HEK293T (cell line): ENCODE measurements at places on chromosomes 5 and 9.

- DNase-seq, result no peak
Measured at GRCh38 chr9:91577633-91578061, 154.0 kb upstream of the NFIL3 start.

DNA sequence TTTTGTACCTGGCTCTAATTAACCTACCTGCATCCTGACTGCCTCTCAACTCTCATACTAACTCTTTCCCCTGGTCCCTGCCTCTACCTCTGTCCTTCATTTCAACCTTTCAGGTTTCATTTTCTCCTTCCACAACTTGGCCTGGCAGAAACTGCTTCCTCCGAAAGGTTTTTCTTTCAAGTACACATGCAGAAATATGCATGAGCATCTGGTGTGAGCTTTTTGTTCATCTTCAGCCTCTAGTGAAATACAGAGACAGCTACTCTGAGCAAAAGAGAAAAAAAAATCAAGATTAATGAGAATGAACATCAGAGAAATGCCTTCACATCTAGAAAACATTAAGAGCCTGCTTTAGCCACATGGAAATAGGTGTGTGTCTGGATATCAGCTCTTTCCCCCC is 297.9 kb upstream of the PCSK5 start:
- no peak for DNase-seq

- DNase-seq, result no peak
Measured at GRCh38 chr5:24167806-24168205, 477.0 kb downstream of the CDH10 start.

DNA sequence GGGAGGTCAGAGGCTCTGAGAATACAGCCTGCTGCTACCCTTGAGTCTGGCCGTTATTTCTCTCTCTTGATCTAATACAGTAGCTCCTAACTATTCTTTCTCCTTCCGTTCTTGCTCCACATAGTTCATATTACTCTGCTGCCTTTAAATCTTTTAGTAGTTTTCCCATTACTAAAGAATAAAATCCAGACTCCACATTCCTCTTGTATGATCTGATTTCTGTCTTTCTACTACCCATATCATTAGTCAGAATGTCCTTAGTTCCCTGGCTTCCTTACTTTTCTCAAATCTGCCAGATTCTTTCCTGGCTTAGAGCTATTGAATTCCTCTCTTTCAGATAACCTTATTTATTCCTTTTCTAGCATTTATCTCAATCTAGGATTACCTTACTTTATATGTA is 40.0 kb downstream of the MARCHF6 start:
- no peak for DNase-seq

GRCh38 chr5:66896171-66896570 is 300.0 kb downstream of the MAST4 start:
- no peak for DNase-seq

GRCh38 chr5:127010362-127010761 is 20.0 kb downstream of the MARCHF3 start:
- DNase-seq, result no peak

GRCh38 chr5:6827526-6828219 is 114.4 kb downstream of the TENT4A start:
- no peak for DNase-seq

- DNase-seq, result no peak
Measured at GRCh38 chr9:109627042-109627441, 128.9 kb upstream of the PTPN3 start.

DNA sequence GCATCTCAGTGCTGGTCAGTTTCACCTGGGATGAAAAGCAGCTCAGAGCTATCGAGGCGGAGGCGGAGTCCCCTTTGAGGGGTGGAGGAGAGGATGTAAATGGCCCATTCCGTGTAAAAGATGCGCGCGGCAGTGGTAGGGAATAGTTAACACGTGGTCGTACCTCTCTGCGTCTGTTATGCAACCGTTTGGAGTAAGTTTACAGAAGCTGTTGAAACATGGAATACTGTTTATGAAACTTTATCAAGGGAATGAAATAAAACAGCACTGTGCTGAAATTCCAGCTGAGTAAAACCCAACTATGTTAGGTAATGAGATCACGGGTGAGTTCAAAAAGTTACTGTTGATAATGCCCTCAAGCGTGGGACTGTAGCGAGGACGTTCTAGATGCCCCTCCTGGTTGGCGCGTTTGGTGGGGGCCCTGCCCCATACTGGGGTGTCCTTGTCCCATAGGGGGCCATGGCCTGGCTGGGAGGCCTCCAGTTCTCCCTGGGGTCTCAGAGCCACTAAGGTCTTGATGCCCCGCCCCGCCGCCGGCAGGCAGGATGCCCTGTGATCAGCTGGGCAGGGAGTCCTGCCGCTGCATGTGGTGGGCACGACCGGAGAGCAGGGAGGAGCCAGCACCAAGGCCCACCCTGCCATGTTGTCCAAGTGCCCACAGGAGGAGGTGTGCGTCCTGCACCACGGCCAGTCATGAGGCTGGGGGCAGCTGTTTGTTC is 90.9 kb downstream of the COL5A1 start:
- no peak for DNase-seq

DNA sequence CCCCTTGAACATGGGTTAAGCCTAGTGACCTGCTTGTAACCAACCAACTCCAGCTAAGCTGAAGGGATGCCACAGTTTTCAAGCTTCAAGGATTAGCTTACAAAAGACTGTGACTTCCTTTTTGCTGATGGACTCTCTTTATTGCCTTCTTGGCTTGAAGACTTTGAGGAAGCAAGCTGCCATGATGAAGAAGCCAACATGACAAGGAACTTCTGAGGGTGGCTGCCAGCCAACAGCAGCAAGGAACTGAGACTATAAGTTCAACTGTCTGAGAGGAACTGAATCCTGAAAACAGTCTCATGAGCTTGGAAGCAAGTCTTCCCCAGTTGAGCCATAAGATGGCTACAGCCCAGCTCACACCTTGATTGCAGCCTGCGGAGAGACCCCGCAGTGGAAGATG is 116.1 kb upstream of the TAF11L2 start:
- no peak for DNase-seq

GRCh38 chr5:180291943-180292831 is at the start of gene MAPK9:
Gene MAPK9, minus strand, starts transcription at chr5:180292083. Its CDS starts 11,522 bp downstream, at chr5:180280561.
- peak; percentile 97 for DNase-seq

DNA sequence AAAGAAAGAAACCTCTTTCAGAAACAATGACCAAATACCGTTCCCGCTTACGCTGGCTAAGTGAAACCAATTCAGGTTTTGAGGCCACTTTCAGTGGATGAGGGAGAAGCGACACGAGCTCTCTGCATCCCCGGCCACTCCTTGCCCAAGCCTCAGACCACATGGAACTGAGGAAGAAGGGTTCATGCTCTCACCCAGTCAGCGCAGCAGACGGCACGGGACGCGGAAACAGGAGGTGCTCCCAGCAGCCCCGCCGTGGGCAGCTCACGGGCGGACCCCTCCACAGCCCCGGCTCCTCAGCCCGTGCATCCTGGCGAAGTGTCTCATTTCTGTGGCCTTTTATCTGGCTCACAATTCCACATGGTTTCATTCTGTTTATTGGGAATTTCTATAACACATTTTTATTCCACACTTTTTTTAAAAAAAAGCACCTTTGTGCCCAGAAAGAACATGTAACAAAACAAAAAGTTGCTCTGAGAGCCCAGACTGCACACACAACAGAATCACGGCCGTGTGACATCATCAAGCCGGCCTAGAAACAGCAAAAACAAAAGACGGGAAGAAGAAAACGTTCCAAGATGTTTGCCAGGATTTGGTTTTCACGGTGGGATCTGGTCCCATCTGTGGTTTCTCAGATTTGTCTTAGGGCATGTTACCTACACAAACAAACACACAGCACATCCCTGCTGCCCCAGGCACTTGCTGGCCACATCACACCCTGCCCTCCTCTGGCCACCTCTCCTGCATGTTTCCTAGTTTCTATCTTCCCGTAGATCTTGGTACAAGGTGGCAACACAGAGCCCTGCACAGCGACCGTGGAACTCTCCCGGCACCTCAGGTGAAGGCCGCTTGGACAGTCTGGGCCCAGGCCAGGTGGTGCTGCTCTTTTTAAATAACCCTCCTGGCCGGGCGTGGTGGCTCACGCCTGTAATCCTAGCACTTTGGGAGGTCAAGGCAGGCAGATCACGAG is 16.2 kb downstream of the QSOX2 start:
- DNase-seq, result no peak

- no peak for DNase-seq
Measured at GRCh38 chr5:83917261-83917908, 196.7 kb upstream of the HAPLN1 start.

GRCh38 chr5:4226565-4226964 is 630.9 kb downstream of the IRX1 start:
- no peak for DNase-seq

DNA sequence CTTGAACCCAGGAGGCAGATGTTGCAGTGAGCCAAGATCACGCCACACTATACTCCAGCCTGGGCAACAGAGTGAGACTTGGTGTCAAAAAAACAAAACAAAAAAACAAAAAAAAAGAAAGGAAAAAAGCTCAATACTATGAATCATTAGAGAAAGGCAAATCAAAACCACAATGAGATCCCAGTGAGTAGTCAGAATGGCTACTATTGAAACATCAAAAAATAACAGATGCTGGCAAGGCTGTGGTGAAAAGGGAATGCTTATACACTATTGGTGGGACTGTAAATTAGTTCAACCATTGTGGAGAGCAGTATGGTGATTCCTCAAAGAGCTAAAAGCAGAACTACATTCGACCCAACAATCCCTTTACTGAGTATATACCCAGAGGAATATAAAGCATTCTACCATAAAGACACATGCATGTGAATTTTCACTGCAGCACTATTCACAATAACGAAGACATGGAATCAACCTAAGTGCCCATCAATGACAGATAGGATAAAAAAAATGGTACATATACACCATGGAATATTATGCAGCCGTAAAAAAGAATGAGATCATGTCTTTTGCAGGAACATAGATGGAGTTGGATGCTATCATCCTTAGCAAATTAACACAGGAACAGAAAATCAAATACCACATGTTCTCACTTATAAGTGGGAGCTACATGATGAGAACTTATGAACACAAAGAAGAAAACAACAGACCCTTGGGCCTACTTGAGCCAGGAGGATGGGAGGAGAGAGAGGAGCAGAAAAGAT is 81.9 kb upstream of the ARRDC3 start:
- no peak for DNase-seq

GRCh38 chr5:132812781-132813598 is at the start of gene SOWAHA:
Gene SOWAHA, plus strand, starts transcription at chr5:132813302. Its CDS starts 320 bp downstream, at chr5:132813622.
- DNase-seq, result peak; percentile 67

DNA sequence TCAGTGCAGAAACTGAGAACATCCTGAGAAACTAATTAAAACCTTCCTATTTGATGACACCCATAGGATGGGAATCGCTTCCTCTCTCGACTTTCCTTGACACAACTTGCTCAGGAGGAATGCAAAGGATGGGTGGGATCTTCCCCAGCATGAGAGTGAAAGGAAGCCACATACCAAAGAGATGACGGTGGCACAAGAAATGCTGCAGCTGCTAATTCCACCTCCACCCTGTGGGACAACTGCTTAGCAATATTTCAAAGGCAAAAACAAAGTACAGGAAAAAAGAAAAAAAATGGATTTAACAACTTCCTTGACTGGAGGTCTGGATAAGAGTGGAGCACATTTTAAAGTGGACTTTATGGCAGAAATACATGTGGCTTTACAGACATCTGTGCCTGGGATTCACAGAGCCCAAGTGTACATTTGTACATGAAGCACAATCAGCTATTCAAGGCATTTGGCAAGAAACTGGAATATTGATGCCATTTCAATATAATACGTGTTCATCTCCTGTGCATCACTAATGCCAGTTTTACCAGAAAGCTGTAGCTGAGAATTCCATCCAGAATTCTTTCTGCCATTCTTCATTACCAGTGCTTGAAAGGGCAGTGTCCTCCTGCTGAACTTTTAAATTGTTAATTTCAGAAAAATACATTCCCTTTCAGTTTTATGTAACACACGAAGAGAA is 359.2 kb upstream of the ACTBL2 start:
- DNase-seq, result no peak

DNA sequence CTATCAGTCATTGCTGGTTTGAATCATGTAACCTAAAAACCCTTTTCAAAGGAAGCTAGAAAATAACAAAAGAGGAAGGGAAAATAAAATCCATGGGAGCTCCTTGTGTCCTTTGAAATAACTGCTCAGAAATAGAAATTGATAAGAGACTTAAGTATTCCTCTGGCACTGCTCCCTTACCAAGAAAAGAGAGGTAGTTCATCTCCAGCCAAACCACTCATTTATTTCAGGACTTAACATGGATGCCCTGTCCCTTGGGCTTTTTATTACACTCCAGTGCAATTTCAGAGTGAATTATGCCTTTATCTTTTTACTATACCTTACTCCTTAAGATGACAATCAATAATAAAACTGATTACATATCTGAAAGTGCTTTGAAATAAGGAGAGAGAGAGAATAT is 61.0 kb downstream of the MUSK start:
- DNase-seq, result no peak

- DNase-seq, result no peak
Measured at GRCh38 chr5:40405230-40405629, 274.5 kb upstream of the PTGER4 start.

- DNase-seq, result no peak
Measured at GRCh38 chr9:82117026-82117811, 128.6 kb downstream of the SPATA31D1 start.

- no peak for DNase-seq
Measured at GRCh38 chr9:37036776-37037502, 2.9 kb upstream of the PAX5 start.

- no peak for DNase-seq
Measured at GRCh38 chr5:132344775-132345514, 24.6 kb upstream of the SLC22A5 start.

DNA sequence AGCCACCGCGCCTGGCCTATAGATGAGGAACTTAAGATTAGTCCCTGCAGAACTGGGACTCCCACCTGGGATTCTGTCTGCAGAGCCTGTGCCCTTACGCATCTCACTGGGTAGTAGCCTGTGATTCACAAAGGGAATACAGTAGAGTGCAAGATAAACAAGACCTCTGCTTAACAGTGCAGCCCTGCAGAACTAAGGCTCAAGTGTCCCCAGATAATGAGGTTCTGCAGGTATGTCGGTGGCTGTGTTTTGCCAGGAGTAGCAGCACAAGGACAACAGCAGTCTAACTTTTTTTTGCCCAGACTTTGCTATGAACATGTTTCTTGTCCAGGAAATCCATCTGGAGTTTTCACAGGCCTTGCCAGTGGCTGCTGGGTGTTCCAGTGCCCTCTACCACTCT is 59.7 kb downstream of the DCP2 start:
- DNase-seq, result no peak

GRCh38 chr5:53253421-53253871 is 143.9 kb upstream of the MOCS2 start:
- DNase-seq, result no peak

- no peak for DNase-seq
Measured at GRCh38 chr5:179357031-179357430, 11.8 kb upstream of the ADAMTS2 start.

DNA sequence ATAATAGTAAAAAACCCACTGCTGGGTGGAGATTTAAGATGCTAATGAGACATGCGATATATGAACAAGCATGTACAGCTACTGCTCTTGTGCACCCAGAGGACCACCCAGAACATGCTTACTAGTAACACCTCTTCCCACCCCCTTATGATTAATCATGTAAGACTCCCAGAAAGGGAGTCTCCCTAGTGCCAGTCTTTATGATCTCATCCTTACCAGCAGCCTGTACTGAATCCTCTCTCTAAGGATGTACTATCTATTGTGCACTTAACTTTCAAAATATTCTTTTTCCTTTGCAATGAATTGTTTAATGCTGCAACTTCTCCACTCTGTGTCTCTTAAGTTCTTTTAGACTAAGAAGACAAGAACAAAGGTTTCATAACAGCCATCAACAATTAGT is 9.1 kb upstream of the MAT2B start:
- DNase-seq, result no peak

GRCh38 chr5:124053340-124053739 is 541.4 kb downstream of the CSNK1G3 start:
- no peak for DNase-seq

- no peak for DNase-seq
Measured at GRCh38 chr5:42252306-42252705, 170.9 kb upstream of the GHR start.

- DNase-seq, result no peak
Measured at GRCh38 chr9:128916204-128916603, 4.6 kb upstream of the PHYHD1 start.
